MCF 10A (cell line): ENCODE measurements at places on chromosomes 2 and 18. TPM values are rescaled to one million over a fixed set of nuclear protein-coding genes. Genes with fewer than 3 reads are reported as not detected.
A peak's percentile ranks its signal among the peaks of the same experiment; 100 is the strongest.

The FZD7 gene
- 1.1 and 1.8 TPM in 2 replicates for total RNA-seq

The ZNF142 gene
- total RNA-seq: 33.7 and 37.8 TPM in 2 replicates

The FLACC1 gene
- 0.74 and 1.1 TPM in 2 replicates for total RNA-seq

The CLIP4 gene
- total RNA-seq: 77.8 and 97.7 TPM in 2 replicates

The ABCG8 gene
- total RNA-seq: not detected in 2 replicates

The SALL3 gene
- not detected in 2 replicates for total RNA-seq

The ZNF397 gene
- 22.5 and 26.5 TPM in 2 replicates for total RNA-seq

The MOB1A gene
- 92.6 and 97.5 TPM in 2 replicates for total RNA-seq

The TFPI gene
- 67.4 and 71.1 TPM in 2 replicates for total RNA-seq

The GAREM2 gene
- total RNA-seq: 0.23 and 1.7 TPM in 2 replicates

The HOXD9 gene
- not detected in 2 replicates for total RNA-seq

The CNGA3 gene
- total RNA-seq: not detected in 2 replicates

- peak; percentile 71 for DNase-seq
These were observed 24.6 kb downstream of the TEX44 start for GRCh38 chr2:231617059-231617926.

- peak; percentile 17 for DNase-seq
These were observed 10.9 kb downstream of the MAT2A start for GRCh38 chr2:85549826-85550225.

DNA sequence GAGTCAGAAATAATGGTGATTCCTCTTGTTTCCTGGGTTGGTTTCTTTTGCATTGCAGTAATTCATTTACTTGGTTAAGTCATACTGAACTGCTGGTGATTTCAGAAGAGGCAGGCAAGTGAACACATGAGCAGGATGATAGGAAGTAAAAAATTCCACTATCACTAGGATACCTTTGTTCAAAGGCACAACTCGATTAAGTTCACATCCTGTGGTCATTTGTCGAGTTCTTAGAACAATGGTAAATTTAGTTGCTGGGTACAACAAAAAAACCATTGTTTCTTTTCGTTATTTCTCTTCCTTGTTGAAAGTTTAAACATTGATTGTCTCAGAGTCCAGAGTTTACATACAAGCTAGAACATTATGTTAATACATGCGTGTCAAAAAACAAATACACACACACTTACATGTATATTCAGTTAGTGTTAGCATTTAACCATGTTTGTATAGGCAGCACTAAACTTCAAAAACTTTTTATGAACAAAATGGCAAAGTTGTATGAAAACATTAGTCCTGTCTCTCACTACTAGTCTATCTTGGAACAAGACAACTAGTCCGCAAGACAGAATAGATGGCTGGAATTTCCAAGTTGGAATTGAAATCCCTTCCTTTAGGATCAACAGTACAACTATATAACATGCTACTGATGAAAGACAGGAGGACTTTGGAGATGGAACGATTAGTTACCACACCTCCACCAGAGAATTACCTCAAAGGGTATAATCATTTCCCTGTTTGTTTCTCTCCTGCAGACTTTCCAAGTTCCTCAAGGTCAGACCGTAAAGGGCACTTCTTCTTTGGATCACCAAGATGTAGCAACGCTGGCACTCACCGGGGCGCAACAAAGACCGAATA lies 26.2 kb downstream of the STK39 start:
- DNase-seq: no peak

GRCh38 chr18:34807106-34807796 lies 97.2 kb downstream of the DTNA start:
- peak; percentile 51 for DNase-seq

DNA sequence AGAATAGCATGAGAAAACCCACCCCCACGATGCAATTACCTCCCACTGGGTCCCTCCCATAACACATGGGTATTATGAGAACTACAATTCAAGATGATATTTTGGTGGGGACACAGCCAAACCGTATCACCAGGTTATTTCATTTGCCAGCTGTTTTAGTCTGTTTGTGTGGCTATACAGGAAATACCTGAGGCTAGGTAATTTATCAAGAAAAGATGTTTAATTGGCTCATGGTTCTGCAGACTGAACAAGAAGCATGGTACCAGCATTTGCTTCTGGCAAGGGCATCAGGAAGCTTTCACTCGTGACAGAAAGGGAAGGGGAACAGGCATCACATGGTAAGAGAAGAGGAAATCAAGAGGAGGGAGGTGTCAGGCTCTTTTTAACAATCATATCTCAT lies 329.2 kb downstream of the GULP1 start:
- no peak for DNase-seq

DNA sequence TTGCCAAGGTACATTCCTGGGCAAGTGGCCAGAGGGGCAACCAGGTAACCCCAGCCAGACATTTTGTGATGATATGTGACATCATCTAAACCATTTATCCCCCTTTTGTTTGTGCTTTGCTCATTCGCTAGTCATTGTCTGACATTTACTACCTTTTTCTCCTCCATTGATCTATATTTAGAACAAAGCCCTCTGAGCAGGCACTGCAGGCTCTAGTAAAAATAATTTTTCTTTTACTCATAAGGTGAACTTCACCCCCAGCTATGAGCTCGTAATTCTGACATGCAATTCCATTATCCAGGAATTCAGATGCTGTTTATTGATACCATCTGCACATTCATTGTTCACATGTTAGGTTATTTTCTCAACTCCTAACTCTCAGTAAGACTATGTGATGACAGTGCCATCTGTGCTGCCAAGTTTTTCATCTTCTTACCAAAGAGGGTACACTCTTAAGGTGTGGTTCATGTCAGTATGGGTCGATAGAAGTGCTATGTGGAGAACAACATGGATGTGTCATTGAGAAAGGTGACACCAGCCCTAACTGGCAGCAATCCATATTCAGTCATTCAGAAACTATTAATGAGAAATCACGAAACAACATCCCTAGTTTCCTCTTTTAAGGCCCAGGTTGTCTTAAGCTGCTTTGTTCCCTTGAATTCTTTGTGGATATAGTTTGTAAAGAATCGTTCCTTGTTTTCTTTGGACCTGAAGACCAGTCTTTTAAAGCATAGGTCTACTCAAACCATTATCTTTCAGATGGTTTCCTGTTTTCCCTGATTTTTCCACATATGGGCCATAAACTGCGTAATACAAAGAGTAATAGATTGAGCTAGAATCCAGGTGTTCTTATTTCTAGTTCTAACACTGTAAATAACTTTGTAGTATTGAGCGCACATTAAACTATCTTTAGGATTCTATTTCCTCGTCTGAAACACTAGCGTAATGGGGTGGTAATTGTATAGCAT lies 978.1 kb upstream of the CDH2 start:
- peak; percentile 74 for DNase-seq

- no peak for DNase-seq
These were observed 12.5 kb upstream of the SOS1 start for GRCh38 chr2:39133215-39133851.

- no peak for DNase-seq
These were observed 11.2 kb downstream of the CFAP210 start for GRCh38 chr2:169683054-169683424.

DNA sequence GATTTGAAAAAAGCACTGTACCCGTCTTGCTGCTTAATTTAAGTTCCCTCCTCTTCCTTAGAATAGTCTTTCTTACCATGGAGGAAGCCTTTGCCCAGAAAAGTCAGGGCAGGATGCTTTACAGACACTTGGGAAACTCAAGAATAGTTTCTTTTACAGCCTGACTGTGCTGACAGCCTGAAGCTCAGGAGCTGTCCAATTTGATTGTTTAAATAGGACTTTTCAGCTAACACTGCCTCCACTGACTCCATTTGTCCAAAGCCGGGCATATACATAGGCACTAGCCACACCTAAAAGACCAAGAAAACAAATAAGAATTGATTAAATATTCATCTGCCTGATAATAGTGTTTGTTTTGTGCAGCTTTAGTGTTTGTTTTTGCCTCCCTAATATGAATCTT lies 110.9 kb upstream of the L3MBTL4 start:
- DNase-seq: no peak

- DNase-seq: no peak
These were observed 668 bp downstream of the NFU1 start for GRCh38 chr2:69436596-69436937.

DNA sequence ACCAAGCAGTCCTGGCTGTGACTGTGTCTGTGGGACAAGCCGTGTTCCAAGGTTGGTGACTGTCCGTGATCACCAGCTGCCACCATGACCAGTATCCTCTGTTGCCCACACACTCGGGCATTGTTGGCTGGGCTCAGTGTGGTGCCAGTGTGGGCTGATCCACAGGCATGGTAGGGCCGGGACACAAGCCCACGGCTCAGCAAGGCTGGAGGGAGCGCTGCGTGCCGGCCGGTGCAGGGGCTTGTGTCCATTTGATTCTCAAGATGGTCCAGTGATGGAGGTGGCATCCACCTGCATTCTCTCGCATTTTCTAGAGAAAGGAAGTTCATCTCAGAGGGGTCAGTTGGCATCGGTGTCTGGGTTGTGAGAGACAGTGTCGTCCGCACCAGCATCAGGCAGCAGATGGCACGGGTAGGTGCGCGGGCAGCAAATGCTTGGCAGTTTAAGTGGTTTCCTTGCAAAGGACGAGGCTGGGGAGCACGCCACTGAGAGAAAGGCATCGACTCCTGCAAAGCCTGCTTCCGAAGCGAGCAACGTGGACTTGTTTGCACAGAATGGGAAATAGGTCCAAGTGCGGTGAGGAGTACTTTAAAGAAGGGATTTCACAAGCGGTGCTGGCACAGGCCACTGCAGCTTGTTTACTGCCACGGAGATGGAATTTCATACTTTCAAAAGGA lies 20.9 kb downstream of the TWIST2 start:
- DNase-seq: peak; percentile 45

- DNase-seq: peak; percentile 30
These were observed 195.1 kb downstream of the C1D start for GRCh38 chr2:67867735-67868134.

DNA sequence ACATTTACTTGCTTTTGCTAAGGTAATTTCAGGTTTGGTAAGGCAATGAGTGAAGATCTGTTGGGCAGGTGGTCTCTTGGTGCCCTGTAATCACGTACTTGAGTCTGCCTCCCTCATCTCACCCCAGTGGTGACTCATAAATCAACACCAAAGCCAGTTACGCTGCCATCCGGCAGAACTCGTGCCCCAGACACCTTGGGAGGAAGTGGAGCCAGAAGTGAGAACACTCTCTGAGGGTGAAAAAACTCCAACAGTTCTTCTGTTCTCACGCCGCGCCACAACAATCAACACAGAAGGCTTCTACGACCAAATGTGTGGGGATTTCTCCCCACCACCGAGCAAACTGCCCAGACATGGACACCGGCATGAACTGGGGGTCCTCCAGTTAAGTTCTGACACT lies 206.2 kb downstream of the ARL4C start:
- DNase-seq: peak; percentile 37

DNA sequence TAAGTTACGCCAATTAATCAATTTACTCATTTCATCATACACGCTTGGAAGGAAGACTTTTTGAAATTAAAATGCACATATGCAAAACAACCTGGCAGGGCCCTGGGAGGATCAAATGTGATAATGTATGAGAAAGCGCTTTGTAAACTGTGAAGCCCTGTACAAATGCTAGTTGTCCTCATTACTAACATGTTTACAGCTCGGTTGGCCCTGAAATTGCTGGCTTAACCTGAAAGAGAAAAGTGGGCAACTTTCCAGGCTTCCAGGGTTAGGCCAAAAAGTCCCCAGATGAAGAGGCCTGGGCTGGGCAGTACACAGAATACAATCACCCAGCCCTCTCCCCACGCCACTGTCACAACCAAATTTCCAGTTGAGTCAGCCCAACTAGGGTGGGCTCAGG lies 60.2 kb downstream of the DNMT3A start:
- peak; percentile 17 for DNase-seq

- DNase-seq: peak; percentile 76
These were observed 685.4 kb upstream of the NRXN1 start for GRCh38 chr2:51717312-51717711.

DNA sequence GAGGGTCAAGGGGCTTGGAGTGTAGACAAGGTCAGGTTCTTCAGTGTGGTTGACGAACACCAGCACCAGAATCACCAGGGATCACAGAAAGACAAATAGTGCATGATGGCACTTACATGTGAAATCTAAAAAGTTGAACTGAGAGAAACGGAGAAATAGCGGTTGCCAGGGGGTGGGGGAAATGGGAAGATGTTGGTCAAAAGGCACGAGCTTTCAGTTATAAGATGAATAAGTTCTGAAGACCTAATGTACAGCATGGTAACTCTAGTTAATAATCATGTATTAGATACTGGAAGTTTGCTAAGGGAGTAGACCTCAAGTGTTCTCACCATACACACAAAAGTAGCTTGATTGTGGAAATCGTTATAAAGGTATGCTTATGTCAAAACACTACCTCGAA lies 43.7 kb upstream of the DARS1 start:
- DNase-seq: no peak

- DNase-seq: no peak
These were observed 379.0 kb upstream of the NETO1 start for GRCh38 chr18:73246763-73247162.

- peak; percentile 38 for DNase-seq
These were observed 85.6 kb downstream of the MIB1 start for GRCh38 chr18:21826196-21826595.

GRCh38 chr2:236956641-236957040 lies 129.0 kb upstream of the COPS8 start:
- DNase-seq: no peak

GRCh38 chr2:160482673-160483072 lies 10.9 kb downstream of the RBMS1 start:
- DNase-seq: no peak

DNA sequence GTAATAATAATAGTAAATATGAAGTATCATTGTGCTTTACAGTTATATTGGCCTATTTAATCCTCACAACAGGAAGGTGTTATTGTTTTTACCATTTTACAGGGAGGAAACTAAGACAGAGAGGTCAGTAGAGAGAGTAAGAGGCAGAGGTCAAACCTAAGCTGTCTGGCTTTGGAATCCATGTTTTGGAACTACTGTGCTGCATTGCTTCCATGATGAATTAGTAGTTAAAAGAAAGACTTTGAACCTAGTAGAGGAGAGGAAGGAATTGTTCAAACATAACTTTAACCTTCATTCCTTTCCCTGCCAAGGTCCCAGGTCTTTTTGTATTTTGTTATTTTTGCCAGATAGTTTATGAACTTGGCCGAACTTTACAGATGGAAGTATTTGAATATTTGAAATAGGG lies 80.9 kb downstream of the PHLPP1 start:
- no peak for DNase-seq

DNA sequence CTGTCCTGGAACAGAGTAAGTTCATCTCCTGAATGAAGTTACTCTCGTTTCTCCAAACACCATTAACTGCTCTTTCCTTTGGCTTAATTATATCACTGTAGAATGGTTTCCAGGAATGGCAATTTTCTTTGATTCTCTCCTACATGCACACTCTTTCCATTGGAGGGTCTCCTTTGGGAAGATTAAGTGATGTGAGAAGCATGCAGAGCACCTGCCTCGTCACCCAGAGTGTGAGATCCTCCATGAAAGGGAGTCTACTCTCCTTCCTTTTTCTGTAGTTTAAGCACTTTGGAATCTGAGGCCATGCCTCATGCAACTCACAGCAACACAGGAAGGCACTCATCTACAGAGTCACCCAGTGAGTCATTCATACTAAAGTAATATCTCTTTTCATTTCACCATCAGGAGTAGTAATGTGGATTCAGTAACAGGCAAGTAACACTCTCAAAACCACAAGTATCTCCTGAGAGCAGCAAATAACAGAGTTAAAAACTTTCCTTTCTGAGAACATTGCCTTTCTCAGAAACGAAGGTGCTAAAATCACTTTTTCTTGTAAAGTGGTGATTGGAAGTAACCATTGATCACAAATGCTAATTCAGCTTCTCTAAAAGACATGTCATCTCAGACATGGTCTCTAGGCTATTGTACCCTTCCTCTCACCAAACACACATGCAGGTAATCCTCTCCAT lies 52.8 kb upstream of the IL1RL1 start:
- DNase-seq: peak; percentile 73

- DNase-seq: peak; percentile 71
These were observed 92.1 kb downstream of the AOX1 start for GRCh38 chr2:200677721-200678532.

- no peak for DNase-seq
These were observed 136.4 kb downstream of the TPGS2 start for GRCh38 chr18:36692371-36692770.
